ENCODE measurements at places on chromosomes 6 and 20.

GRCh38 chr20:23653400-23653938 is 15.7 kb upstream of the CST3 start:
- no peak for DNase-seq

- no peak for DNase-seq
These were observed 77.1 kb downstream of the SOD2 start for GRCh38 chr6:159615918-159616317.

DNA sequence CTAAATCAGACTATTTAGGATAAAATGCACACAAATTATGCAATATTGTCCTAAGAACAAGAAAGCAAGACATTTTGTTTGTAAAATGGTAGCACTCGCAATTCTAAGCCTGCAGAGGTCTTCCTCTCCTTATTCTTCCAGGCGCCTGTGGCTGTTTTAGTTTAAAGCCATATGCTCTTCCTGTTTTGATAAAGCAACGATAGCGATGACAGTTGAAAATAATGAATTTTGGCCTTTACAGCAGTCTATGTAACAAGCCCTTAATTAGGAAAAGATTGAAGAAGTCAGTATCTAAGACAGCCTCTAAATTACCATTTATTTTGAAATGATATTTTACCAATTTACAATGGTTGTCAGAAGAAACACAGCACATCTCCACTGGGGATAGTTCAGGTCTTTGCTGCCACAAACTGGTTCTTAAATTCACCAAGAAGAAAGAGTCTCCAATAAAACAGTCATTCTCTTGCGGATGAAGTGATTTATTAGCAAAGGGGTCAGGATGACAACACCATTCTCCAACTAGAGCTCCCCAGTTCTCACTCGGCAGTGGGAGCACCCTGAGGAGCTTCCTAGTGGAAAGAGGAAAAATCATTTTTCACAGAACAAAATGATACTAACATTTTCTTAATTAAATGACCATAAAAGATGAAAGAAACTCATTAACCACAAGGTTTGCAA is 21.4 kb downstream of the UBE3D start:
- no peak for DNase-seq

- peak; percentile 88 for DNase-seq
These were observed 61.9 kb downstream of the CNKSR3 start for GRCh38 chr6:154448448-154449096.

GRCh38 chr6:53496797-53497375 is 48.0 kb downstream of the GCLC start:
- peak; percentile 85 for DNase-seq

- DNase-seq, result no peak
These were observed 63.3 kb downstream of the SASH1 start for GRCh38 chr6:148405894-148406293.

DNA sequence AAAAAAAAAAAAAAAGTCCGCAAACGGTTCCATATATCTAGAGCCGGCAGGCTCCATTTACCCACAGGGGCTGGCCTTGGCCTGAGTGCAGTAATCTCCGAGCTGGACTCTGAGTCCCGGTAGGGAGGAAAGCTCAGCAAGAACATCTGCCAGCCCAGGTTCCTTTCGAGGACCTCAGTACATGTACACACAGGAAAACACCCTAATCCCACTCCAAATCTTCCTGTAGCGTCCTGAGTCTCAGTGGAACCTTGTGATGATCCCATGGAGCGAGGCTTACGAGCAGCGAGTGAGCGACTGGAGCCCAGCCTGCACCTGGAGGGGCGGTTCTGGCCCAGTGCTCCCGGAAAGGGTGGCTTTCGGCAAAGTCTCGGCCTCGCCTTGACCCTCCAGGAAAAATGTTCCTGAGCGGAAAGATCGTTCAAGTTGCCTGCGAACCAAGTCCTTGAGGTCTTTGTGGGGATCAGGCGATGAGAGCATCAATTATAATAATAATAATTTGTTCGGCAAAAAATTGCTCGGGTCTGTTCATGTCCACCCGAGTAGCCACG is 32.1 kb downstream of the PRSS16 start:
- peak; percentile 39 for DNase-seq

- DNase-seq, result no peak
These were observed 211.0 kb downstream of the NFATC2 start for GRCh38 chr20:51331481-51331880.

- no peak for DNase-seq
These were observed 25.5 kb upstream of the CAP2 start for GRCh38 chr6:17367868-17368267.

DNA sequence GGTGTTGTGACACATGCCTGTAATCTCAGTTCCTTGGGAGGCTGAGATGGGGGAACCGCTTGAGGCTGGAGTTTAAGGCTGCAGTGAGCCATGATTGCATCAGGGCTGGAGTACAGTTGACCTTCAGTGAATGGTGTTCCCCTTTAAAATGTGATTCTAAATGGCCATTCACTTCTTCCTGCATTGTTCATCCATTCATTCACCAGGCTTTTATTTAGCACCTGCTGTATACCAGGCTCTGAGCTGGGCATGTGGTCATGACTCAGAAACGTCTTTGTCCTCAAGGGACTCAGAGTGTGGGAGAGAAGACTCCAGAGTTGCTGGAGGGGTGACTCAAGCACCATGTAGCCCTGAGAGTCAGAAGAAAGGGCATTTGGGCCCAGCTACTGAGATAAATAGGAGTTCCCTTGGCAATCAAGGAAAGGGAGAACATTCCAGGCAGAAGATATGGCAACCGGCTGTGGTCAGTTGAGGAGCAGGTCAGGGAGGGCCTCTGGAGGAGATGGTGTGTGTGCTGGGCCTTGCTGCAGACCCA is 101.1 kb downstream of the DLGAP4 start:
- DNase-seq, result peak; percentile 33
